Calu3 (cell line): ENCODE measurements at places on chromosomes 5 and 9. TPM values are rescaled to one million over a fixed set of nuclear protein-coding genes. Genes with fewer than 3 reads are reported as not detected.
A peak's percentile ranks its signal among the peaks of the same experiment; 100 is the strongest.

GRCh38 chr5:125298746-125299379 lies 552.4 kb upstream of the ZNF608 start:
- DNase-seq = no peak
- H3K4me1 ChIP-seq = peaks cover 16% of the 10 kb centered on the region
- H3K27ac ChIP-seq = no peak overlapping the region
- no peaks in the 10 kb centered on the region for H3K27me3 ChIP-seq
- no peak overlapping the region for H3K4me3 ChIP-seq
- no peaks in the 10 kb centered on the region for H3K36me3 ChIP-seq

The CNTNAP3 gene
- total RNA-seq = 6.3 and 9.3 TPM in 2 replicates

DNA sequence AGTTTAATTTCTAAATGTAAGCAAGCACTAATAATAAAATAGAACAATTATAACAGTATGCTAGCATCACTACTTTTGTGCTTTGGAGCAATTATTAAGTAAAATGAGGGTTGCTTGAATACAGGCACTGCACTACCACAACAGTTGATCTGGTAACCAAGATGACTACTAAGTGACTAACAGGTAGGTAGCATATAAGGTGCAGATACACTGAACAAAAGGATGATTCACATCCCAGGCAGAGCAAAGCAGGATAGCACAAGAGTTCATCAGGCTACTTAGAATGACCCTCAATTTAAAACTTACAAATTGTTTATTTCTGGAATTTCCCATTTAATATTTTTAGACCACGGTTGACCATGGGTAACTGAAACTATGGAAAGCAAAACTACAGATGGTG lies 48.0 kb upstream of the RGS7BP start:
- H3K4me3 ChIP-seq = no peak overlapping the region
- H3K4me1 ChIP-seq = no peaks in the 10 kb centered on the region

- no peaks in the 10 kb centered on the region for H3K4me1 ChIP-seq
- DNase-seq = peak; percentile 17
- H3K27me3 ChIP-seq = peaks cover 48% of the 10 kb centered on the region
- no peak overlapping the region for H3K4me3 ChIP-seq
- H3K27ac ChIP-seq = no peak overlapping the region
Measured at GRCh38 chr5:96483878-96484277, 50.8 kb upstream of the PCSK1 start.

GRCh38 chr5:149265597-149265996 lies 6.1 kb upstream of the AFAP1L1 start:
- H3K36me3 ChIP-seq = peaks cover 12% of the 10 kb centered on the region
- no peaks in the 10 kb centered on the region for H3K27me3 ChIP-seq
- H3K4me1 ChIP-seq = peaks cover 11% of the 10 kb centered on the region
- DNase-seq = peak; percentile 45

DNA sequence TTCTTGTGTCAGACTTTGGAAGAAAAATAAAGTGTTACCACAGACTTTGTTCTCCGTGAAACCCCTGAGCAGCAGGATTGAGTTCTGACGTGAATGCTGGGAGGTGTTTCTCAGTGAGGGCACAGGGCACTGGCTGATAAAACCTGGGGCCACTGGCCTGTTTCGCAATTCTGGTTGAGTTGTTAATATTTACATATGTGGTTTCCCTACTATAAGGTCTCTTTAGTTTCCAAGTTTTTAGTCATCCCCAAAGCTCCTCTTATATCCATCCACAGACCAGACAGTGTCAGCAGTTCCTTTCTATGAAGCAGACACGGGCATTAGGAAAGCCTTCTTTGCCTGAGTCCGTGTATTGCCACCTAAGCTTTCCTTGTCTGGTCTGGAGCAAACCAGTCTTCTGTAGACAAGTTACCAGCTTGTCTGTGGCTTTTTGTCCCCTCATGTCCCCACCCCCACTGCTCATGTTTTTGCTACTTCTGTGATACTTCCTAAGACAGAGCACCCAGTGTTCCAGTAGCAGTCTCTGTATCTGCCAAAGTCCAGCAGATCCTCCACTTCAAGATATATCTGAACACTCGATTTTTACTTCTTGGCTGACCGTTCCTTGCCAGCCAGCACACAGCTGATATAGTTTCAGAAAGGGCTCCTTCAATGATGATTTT lies 42.0 kb downstream of the ACO1 start:
- peaks cover 42% of the 10 kb centered on the region for H3K36me3 ChIP-seq
- peak; percentile 49 for DNase-seq

The COL23A1 gene
- total RNA-seq = not detected in 2 replicates

The PIP5KL1 gene
- 0.17 and 1.1 TPM in 2 replicates for total RNA-seq

The PCDHA9 gene
- 0.59 and 0.66 TPM in 2 replicates for total RNA-seq

DNA sequence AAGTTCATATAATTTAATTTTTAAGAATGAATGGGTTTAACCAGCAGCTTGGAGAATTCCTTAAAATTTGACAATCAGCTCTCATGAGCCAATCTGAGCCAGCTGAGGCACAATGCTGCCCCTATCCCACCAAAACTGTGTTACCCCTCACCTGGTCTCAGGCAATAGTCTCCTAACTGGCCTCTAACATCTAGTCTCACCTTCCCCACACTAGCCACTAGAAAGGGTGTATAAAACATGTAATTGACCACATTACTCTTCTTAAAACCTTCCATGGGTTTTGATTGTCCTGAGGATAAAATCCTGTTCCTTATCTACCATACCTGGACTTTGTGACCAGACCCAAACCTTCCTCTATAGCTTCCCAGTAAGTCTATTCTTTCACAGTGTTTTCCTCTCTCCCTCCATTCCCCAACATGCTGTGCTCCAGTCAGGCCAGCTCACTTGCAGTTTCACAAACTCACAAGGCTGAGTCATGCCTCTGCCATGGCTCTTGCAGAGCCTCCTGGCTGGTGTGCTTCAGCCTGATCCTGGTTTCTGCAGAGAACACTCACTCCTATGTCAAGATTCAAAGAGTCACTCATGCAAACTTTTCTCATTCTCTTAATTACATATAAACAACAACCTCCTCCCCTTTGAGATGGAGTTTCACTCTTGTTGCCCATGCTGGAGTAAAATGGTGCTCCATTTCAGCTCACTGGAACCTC lies 16.0 kb upstream of the ZCCHC7 start:
- H3K4me3 ChIP-seq = no peak overlapping the region
- no peak overlapping the region for H3K27ac ChIP-seq
- no peaks in the 10 kb centered on the region for H3K27me3 ChIP-seq
- no peaks in the 10 kb centered on the region for H3K36me3 ChIP-seq
- no peaks in the 10 kb centered on the region for H3K4me1 ChIP-seq

The PCDHB13 gene
- total RNA-seq = 0.86 and 1.1 TPM in 2 replicates

- no peak overlapping the region for H3K27ac ChIP-seq
- DNase-seq = no peak
- no peaks in the 10 kb centered on the region for H3K36me3 ChIP-seq
- H3K4me3 ChIP-seq = no peak overlapping the region
Measured at GRCh38 chr5:60494635-60495034, 205.3 kb downstream of the DEPDC1B start.

The RMI1 gene
- 13.4 and 15.4 TPM in 2 replicates for total RNA-seq

GRCh38 chr9:98989036-98990000 lies 45.6 kb downstream of the COL15A1 start:
- DNase-seq = no peak
- H3K4me3 ChIP-seq = no peak overlapping the region
- no peak overlapping the region for H3K27ac ChIP-seq
- no peaks in the 10 kb centered on the region for H3K36me3 ChIP-seq
- H3K4me1 ChIP-seq = peaks cover 6% of the 10 kb centered on the region
- peaks cover 53% of the 10 kb centered on the region for H3K27me3 ChIP-seq

The ROPN1L gene
- 0.40 TPM in 1 of 2 replicates, not detected in the other for total RNA-seq

- H3K36me3 ChIP-seq = no peaks in the 10 kb centered on the region
- no peak for DNase-seq
- H3K4me1 ChIP-seq = no peaks in the 10 kb centered on the region
- H3K27me3 ChIP-seq = peaks cover 51% of the 10 kb centered on the region
- H3K27ac ChIP-seq = no peak overlapping the region
- no peak overlapping the region for H3K4me3 ChIP-seq
Measured at GRCh38 chr9:34553511-34554021, 30.8 kb upstream of the ENHO start.

DNA sequence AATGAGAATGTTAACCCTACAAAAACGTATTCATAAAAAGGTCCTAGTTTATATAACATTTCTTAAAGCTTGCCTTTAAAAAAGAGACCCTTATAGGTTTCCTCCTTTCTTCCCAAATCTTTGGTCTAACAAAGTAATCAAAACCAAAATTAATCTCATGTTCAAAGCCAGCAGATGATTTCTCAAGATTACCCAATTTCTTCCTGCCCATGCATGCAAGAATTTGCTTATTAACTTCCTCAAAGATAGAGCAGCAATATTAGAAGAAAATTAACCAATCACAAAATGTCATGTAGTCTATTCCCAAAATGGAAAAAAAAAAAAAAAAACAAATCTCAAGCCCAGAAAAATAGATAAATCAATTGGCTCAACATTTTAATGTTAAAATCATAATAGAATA lies 114.9 kb downstream of the MLLT3 start:
- H3K27me3 ChIP-seq = no peaks in the 10 kb centered on the region
- H3K36me3 ChIP-seq = no peaks in the 10 kb centered on the region
- H3K27ac ChIP-seq = no peak overlapping the region
- no peak overlapping the region for H3K4me3 ChIP-seq

GRCh38 chr9:22469928-22470544 lies 23.4 kb downstream of the DMRTA1 start:
- no peak overlapping the region for H3K27ac ChIP-seq
- H3K4me1 ChIP-seq = no peaks in the 10 kb centered on the region
- no peak overlapping the region for H3K4me3 ChIP-seq
- H3K36me3 ChIP-seq = no peaks in the 10 kb centered on the region
- no peaks in the 10 kb centered on the region for H3K27me3 ChIP-seq
- peak; percentile 44 for DNase-seq
